ENCODE measurements at places on chromosomes 3 and 15. TPM values are rescaled to one million over a fixed set of nuclear protein-coding genes. Genes with fewer than 3 reads are reported as not detected.

DNA sequence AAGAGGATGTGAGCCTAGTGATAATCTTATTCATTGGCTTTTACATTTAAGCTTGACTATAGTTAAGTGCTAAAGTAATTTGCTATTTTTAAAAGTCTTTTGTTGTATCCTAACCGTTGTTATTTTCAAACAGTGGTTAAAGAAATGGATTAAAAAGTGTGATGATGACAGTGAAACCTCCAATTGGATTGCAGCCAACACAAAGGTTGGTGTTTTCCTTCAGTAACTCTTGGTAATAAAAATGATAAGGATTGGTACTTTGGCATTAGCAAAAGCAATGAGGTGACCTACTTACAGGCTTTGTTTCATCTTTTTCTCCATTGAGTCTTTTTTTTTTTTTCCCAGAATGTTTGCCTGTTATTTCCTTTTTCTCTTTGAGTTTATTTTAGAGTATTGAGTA lies 87.5 kb upstream of the GOLGA6B start:
- no peak for DNase-seq

DNA sequence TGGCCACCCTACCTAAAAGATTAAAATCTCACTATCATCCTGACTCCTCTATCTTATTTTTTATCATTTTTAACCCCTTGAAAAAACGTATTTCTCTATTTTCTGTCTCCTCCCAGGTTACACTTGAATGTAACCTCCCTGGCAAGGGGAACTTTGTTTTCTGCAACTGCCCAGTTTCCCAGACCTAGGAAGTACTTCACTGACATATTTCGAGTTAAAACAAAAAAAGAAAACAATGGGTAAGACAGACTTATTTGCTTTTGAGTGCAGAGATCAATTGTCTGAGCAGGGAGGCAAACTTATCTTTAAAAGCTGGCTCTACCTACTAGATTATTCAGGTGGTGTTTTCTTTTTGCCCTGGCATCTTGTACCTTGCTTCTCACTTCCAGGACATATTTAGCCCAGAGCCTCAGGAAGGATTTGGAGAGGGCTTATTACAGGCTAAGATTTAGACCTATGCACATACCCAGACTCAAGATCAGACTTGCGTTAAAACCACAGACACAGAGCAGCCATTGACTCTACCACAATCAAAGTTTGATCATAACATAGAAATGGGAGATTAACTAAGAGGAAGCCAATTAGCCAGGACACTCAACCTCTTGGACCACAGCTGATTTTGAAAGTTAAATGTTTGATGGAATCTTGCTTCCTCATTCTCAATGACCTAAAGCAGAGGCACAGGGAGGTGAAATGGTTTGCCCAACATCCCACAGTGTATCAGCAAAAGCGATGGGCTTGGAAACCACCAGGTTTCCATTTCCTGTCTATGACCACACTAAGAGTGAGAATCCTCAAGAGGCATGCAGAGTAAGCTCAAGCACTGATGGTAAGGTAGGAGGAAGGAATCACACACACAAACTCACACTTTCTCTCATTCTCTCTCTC lies 169.5 kb upstream of the THBS1 start:
- peak; percentile 50 for DNase-seq

GRCh38 chr3:54045061-54045815 lies 77.1 kb upstream of the CACNA2D3 start:
- DNase-seq = no peak

DNA sequence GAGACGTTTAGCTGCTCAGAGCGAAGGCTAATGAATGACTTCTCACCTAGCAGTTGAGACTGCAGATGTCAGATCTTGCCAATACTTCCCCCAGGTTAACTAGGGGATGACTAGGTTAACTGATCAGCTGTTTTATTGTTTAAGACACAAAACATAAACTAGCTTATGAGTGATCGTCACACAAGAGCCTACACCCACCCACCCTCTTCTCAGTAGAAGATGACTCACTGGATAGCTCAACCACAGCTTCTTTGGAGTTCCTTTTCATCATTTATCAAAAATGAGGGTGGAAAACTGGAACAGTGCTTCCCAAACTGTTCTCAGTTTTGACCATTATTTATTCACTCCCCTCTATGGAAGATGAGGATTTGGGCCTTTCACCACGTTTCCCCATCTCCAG lies 25.2 kb downstream of the GASK1A start:
- DNase-seq = peak; percentile 81

- DNase-seq = peak; percentile 49
These were observed 187.7 kb downstream of the THSD4 start for GRCh38 chr15:71302861-71303410.

DNA sequence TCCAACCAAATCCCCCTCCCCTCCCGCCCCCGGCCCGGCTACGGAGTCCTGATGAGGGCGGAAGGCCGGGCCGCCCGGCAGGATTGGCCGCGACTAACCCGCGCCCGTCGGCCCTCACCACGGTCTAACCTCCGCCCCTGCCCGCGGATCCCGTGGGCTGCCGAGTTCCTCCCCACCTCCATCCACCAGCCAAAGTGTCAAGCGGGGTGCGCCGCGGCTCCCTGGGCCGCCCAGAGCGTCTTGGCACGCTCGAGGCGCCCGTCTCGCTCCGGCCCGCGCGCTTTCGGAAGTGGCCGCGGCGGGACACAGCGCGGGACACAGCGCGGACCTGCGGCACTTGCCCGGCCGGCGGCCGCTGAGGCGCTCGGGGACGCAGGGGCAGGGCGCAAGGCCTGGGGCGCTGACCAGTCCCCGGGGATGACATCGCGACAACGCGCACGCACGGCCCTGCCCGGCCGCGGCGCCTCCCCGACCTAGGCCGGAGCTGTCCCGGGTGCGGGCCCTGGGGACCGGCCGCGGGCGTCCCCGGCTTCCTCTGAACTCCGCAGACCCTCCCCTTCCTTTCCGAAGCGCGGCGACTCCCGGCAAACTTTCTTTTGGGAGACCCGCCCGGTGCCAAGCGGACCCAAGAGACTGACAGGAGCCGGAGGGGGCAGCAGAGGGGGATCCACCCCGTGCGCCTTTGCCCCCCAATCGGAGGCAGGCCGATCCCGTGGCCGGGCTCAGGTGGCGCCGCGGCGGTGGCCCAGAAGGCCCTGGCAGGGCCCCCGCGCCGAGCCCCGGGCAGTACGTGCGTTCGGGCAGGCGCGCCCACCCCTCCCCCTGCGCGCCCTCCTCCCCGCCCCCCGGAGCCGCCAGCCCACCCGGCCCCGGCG lies 112.8 kb upstream of the ICE2 start:
- DNase-seq = peak; percentile 70

GRCh38 chr3:55888282-55888885 lies 401.3 kb upstream of the WNT5A start:
- DNase-seq = no peak

- DNase-seq = peak; percentile 24
These were observed 106.8 kb downstream of the ARRDC4 start for GRCh38 chr15:98067339-98067738.

GRCh38 chr15:70354346-70354905 lies 256.7 kb upstream of the TLE3 start:
- no peak for DNase-seq

- DNase-seq = no peak
These were observed 5.3 kb downstream of the FAM174B start for GRCh38 chr15:92650256-92650655.

GRCh38 chr15:96599268-96599667 lies 268.8 kb downstream of the NR2F2 start:
- no peak for DNase-seq

DNA sequence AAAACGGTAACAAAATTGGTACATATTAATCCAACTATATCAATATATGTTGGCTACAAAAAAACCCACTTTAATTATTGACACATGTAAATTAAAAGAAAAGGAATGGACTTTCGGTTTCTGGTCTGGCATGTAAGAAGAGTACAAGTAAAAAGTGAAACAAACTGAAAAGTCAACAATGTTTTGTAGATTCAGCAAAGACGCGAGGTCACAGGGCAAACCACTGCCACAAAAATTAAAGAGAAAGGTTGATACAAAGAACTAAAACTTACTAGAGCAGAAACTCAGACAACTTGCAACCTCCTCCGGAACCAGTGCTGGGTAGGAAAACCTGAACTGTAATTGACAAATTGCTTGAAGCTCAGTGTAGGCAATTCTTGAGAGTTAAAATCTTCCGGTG lies 110.6 kb upstream of the ARPP21 start:
- no peak for DNase-seq

GRCh38 chr3:140007081-140007480 lies 72.1 kb downstream of the CLSTN2 start:
- DNase-seq = no peak

GRCh38 chr15:83164111-83164770 lies 43.4 kb downstream of the HDGFL3 start:
- peak; percentile 44 for DNase-seq

DNA sequence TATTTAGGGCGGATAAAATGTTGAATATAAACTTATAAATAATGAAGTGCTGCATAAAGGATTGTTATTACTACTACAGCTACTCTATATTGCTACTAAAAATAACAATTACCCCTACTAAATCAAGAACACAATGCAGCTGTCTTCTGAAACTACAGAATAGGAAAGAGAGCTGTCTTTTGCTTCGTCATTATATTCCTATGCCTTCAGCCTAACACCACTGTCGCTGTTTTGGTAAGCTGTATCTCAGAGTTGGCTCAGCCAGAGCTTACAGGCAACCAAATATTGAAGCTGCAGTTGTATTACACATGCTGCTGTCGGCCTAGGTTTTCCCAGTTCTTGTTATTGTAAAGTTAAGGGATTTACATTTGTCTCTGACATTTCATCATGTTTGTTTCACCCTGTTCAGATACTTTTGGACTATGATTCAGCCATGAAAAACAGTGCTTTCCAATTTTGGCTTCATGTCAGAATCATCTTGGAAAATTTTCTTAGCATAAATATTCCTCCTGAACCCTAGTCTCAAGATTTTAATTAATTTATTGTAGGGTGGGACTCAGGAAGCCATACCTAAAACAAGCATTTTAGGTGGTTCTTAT lies 31.3 kb upstream of the LPP start:
- DNase-seq = no peak

- peak; percentile 85 for DNase-seq
These were observed 12.0 kb downstream of the FSTL1 start for GRCh38 chr3:120438665-120439370.

- DNase-seq = no peak
These were observed 49.3 kb downstream of the FEM1B start for GRCh38 chr15:68326711-68327354.

- DNase-seq = no peak
These were observed 5.7 kb downstream of the ESYT3 start for GRCh38 chr3:138440121-138440521.

- DNase-seq = peak; percentile 30
These were observed 414.8 kb downstream of the LPP start for GRCh38 chr3:188568736-188569135.

GRCh38 chr15:31230630-31231485 lies 95.8 kb upstream of the KLF13 start:
- no peak for DNase-seq

DNA sequence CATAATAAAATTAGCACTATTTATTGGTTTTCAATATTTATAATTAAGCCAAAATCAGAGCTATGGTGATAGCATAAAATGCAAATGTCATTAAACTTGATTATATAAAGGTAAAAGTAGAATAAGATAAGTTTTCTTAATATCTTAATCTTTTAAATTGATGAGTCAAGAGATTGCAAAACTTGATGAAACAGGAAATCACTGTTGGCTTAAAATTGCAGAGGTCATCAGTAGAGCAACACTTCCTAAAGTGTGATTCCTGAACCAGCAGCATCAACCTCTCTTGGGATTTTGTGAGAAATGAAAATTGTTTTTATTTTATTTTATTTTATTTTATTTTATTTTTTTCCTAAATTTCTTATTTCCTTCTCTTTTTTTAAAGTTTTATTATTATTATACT lies 226.4 kb upstream of the CTDSPL start:
- no peak for DNase-seq

DNA sequence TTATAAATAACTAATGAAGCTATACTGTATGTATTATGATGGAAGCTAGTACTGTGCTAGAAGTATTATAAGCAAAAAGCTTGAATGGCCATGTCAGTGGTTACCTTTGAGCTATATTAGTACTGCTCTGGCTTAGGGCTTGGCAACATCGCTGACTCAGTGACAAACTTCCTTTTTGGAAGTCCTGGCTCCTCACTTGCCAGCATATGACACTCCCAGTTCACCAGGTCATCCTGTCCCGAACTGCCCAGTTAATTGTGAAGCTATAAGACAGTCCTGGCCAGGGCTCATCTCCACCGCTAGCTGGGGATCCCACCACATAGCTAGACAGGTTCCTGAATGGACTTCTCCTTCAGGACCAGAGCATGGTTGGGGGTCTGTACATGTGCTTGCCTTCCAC lies 31.9 kb downstream of the RAB8B start:
- DNase-seq = peak; percentile 66

DNA sequence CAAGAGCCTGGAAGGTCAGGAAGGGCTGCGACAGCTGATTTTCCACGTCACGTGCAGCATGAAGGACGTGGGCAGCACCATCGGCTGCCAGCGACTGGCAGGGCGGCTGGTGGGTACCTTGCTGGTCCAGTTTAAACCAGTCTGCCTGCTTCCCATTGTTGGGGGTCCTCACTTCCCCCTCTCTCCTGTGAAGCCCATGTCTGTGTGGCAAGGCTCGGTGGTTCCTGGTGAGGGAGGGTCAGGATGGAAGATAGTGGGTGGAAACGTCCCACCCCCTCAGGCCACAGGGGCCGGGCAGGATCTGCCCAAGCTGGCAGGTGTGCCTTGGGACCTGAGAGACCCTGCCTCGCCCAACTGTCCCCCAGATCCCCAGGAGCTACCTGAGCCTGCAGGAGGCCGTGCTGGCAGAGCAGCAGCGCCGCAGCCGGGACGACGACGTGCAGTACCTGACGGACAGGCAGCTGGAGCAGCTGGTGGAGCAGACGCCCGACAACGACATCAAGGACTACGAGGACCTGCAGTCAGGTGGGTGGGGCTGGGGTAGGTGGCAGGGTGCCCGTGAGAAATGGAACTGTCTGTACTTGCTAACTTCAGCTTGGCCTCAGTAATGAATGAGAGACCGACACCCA lies 108.2 kb downstream of the LRRK1 start:
- no peak for DNase-seq

- DNase-seq = no peak
These were observed 22.4 kb upstream of the RGMA start for GRCh38 chr15:93111451-93111850.

Gene LRRIQ4
- polyA plus RNA-seq = not detected

Gene CNOT10
- polyA plus RNA-seq = 18.3 TPM

Gene FBXL2
- 3.1 TPM for polyA plus RNA-seq

Gene BFSP2
- polyA plus RNA-seq = not detected

Gene GOLGA8H
- polyA plus RNA-seq = not detected

Gene PRR20G
- polyA plus RNA-seq = not detected

Gene C3orf70
- polyA plus RNA-seq = not detected

Gene CAPN3
- polyA plus RNA-seq = 2.2 TPM

Gene MESP2
- polyA plus RNA-seq = not detected

Gene PPP2R3A
- 14.2 TPM for polyA plus RNA-seq

Gene ASB14
- 0.15 TPM for polyA plus RNA-seq

Data from GM23248 (cell line).